Iris pigment epithelial cell (primary cell): ENCODE measurements at places on chromosomes 13 and 19.
A peak's percentile ranks its signal among the peaks of the same experiment; 100 is the strongest.

DNA sequence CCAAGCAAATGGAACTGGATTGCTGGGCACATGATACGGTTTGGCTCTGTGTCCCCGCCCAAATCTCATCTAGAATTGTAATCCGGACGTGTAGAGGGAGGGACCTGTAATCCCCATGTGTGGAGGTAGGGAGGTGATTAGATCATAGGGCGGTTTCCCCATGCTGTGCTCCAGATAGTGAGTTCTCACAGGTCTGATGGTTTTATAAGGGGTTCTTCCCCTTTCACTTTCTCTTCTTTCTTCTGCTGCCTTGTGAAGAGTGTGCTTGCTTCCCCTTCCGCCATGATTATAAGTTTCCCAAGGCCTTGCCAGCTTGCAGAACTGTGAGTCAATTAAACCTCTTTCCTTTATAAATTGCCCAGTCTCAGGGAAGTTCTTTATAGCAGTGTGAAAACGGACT lies 32.6 kb upstream of the MTIF3 start:
- no peak for DNase-seq

DNA sequence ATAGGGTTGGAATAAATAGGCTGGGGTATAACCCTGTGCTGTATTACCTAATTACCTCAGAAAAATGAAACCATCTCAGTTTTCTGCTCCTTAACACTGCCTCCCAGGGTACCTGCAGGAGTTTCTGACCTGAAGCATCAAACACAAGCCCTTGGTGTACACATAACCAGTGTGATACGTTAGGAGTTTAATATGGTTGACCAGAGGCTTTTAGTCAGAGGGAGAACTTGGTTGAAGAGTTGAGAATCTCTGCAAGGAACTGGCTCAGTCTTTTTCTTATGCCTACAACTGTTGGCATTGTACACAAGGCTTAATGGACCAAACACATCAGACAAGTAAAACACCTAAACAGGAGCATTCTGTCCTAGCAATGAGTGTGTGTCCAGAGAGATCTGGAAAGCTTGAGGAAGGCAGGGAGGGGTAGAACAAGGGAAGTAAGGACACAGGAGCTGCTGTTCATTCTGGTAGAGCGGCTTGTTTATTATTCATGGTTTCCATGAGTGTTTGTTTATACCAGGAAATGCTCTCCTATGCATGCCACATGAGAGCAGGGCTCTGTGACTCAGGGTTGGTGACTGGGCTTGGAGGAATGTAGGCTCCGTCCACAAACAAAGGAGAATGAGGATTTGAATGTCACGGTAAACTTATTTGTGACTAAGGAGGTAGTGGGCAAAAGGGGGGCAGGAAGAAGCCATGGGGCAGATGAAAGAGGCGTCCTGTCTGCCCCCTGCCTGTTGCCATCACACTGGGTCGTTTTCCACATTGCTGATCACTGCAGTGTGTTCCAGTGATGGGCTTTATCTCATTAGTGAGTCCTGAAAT lies 11.9 kb upstream of the SPATA13 start:
- peak; percentile 96 for DNase-seq

GRCh38 chr19:295687-296370 lies 4.6 kb upstream of the PLPP2 start:
- no peak for DNase-seq

DNA sequence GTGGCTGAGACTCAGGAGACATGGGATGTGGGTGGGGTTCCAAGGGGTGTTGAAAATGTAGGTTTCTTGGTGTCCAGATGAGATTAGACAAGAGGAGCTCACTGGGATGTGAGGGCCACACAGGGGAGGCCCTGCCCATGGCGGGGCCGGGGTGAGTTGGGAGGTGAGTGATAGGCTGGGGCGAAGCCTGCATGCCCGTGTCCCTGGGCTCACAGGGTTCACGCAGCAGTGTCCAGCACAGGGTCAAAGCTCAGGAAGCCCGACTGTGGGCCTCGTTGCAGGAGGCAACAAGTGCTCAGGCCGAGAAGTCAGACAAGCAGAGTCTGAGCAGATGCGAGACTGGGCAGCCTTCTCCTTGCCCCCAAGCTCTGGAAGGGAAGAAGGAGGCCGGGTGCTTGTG lies 27.2 kb downstream of the CCDC8 start:
- DNase-seq, result no peak

DNA sequence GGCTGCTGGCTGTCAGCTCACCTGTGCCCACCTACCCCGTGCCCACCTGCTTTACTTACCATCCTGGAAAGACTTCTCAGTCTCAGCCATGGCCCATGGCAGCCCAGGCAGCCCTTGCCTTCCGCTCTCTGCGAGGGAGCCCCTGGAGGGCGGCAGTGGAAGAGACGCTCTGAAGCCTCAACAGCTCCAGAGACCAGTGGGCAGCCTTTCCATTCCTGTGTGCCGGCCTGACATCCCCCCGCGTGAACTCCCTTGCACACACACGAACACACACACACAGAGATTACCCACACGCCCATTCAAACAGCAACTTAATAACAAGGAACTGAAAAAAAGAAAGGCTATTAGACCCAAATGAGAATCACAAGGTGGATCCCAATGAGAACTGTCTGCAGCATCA lies 14.2 kb upstream of the RASA3 start:
- no peak for DNase-seq

GRCh38 chr19:35843676-35844481 lies 8.4 kb downstream of the NPHS1 start:
- no peak for DNase-seq

DNA sequence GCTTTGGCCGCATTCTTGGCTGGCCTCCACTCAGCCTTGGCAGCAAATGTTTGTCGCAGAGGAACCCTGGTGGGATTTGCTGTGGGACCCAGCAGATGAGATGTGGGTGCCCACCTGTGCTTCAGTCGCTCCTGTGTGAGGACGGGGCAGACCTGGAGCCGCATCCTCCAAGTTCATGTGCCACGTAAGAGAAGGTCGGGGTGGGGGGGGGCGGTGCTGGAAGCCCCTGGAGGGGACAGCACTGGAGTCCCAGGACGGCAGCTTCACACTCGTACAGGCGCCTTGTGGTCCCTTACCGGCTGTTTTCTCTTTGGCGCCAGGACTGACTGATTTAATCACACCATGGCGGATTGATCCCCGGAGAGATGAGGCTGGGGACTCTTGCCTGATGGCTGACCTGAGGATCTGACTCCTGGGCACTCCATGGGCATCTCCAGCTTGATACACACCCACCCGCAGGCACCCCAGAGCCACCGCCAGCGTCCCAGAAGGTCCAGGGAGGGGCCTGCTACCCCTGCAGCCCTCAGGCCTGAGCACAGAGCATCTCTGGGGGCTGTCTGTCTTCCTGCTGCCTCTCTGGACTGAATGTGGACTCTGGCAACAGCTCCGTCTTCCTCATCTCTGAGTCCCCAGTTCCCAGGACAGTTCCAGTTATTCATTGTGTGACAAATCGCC lies 10.0 kb upstream of the GRTP1 start:
- DNase-seq, result no peak
